ENCODE measurements at places on chromosomes 6 and 20. TPM values are rescaled to one million over a fixed set of nuclear protein-coding genes. Genes with fewer than 3 reads are reported as not detected.

The CST3 gene
- total RNA-seq = 901 TPM

The ASIP gene
- 21.6 TPM for total RNA-seq

The SULF2 gene
- 30.5 TPM for total RNA-seq

DNA sequence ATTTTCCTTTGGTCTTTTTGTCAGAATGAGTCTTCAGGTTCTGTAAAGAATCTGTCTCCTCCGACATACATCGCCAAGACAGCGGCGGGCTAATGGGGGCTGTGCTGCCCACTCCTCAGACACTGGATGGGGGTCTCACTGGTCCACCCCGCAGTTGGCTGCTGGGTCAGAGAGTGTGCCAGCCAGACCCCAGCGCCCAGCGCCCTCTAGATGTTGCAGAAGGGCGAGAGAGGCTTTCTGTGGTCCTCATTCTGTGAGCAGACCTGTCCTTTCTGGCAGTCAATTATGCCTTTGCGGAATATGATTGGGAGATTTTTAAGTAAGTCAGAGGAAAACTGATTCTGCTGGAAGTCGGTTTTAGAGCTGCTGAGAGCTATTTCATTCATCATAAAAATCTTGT lies 7.8 kb upstream of the CCR6 start:
- no peak for DNase-seq

GRCh38 chr6:34585512-34586061 lies 29.5 kb upstream of the SPDEF start:
- no peak for DNase-seq

DNA sequence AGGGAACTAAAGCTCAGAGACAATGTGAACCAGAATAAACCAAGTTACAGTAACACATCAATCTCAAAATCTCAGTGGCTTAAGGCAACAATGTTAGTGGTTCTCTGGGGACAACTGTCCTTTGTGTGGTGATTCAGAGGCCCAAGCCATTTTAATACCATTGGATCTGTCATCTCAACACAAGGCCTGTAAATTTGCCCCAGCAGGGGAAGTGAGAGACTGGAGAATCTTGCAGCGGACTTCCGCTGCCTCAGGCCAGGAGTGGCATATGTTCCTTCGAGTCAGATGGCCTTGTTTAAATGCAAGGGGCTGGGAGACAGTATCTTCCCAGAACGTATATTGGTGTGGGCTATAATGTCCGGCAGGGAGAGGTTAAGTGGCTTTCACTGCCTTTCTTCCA lies 126.0 kb downstream of the CD83 start:
- DNase-seq = no peak

DNA sequence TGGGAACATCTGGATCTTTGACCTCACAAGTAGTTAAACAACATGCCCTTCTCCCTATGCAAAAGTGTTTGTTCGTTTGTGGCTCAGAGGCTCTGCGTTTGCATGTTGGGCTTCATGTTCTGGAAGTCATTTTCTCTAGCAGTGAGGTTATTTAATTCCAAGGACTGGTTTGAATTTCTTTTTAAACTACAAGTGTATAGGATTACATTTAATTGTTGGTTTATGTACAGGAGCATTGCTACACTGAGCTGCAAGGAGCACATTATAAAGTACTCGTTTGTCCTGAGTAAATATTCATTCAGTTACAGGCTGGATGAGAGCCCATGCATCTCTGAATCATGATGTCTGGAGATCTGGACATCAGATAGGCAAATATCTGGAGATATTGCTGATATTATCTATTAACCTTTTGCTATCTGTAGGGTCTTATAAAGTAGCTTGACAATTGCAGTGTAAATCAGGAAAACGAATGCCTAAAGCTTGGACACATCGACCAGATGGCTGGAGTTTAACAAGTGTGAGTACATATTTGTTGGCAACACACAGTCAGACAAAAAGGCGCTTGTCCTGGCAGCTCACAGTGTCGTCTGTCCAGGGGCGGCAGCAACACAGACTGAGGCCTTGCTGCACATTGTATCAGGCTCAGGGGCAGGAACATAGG lies 84.6 kb downstream of the PDE7B start:
- no peak for DNase-seq

- no peak for DNase-seq
These were observed 7.3 kb downstream of the CCDC167 start for GRCh38 chr6:37492236-37492972.

- no peak for DNase-seq
These were observed 2.7 kb downstream of the SLC2A10 start for GRCh38 chr20:46712056-46712636.

DNA sequence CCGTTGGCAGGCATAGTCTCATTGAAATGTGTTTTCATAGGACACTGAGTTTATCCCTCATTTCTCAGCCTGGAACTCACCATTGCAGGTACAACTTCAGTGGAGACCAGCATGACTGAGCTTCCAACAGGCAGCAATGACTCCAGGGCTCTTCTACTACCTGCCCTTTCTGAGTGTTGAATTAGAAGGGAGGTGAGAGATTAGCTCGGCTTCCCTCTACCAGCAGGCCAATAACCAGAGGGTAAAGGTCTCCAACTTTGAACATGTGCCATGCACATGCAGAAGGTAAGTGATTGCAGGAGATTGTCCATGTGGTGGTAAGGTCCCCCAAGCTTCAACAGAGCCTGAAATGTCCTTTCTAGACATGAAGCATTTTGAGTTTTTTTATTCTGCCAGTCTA lies 233.8 kb upstream of the SUPT3H start:
- DNase-seq = no peak

DNA sequence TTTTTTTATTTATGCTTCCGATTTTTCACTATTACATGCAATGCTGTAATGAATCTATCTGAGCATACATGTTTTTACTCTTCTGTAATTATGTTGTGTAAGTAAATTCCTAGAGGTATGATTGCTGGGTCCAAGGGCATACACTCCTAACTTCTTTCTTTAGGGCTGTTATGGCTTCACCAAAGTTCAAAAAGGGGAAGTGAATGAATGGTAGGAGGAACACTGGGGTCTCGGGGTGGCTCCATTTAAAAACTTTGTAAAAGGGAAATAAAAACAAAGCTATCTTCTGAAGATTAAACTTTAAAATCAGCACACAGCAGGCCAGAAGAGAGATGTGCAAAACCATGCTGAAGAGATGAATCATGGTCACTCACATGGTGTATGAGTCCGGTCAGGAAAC lies 289.1 kb upstream of the SUPT3H start:
- no peak for DNase-seq

- no peak for DNase-seq
These were observed 77.0 kb upstream of the B3GAT2 start for GRCh38 chr6:71033890-71034289.

- DNase-seq = no peak
These were observed 20.7 kb downstream of the FUCA2 start for GRCh38 chr6:143490775-143491174.

DNA sequence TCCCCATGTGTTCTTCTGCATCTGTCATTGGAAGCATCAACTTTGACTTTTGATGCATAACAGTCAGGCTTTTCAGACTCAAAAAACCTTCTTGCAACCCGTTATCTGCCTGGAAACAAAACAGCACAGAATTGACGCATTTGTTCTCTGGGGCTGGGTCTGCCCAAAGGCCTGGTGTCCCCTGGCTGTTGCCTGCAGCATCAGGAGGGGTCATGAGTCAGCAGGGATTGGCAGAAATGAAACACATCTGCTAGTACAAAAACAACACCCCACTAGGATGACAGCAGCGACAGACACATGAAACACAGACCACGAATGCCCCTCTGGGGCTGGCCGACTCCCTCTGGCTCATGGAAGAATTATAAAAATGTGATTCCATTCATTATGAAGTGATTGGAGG lies 157.6 kb upstream of the INSM1 start:
- DNase-seq = no peak

- no peak for DNase-seq
These were observed 244.1 kb downstream of the TFAP2A start for GRCh38 chr6:10170816-10171215.

Data from heart right ventricle (tissue), 16 donors.